ENCODE measurements at places on chromosomes 3 and 15.

- peak; percentile 77 for DNase-seq
Measured at GRCh38 chr3:132723024-132723950, 1.1 kb upstream of the NPHP3 start.

GRCh38 chr15:99105514-99106341, 848 bp downstream of the SYNM start:
- DNase-seq, result peak; percentile 13

- DNase-seq, result no peak
Measured at GRCh38 chr15:65579762-65580161, 31.2 kb downstream of the INTS14 start.

- no peak for DNase-seq
Measured at GRCh38 chr3:47578691-47579632, at the start of gene CSPG5. CSPG5 (minus strand) TSS chr3:47578865; CDS start chr3:47578693, 172 bp downstream.

DNA sequence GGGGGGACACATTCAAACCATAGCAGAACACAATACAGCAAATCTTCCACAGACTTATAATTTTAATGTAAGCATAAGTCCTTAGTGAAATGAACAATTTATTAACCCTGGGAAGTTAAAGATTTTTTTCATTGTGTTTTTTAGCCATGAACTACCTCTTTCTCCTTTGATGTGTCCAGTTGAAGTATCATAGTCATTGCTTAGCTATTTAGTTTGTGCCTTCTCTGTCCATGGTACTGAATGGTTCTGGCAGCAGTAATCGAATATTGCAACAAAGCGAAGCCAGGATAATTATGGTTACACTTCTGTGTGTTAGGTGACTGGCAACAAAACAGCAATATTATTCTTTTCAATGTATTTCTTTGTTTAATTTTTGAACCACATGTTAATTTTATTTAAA, 403.0 kb upstream of the ONECUT1 start:
- DNase-seq, result peak; percentile 2

All from kidney glomerular epithelial cell (primary cell).